Neural progenitor cell (in vitro differentiated cells): ENCODE measurements at places on chromosomes 7 and 10. TPM values are rescaled to one million over a fixed set of nuclear protein-coding genes. Genes with fewer than 3 reads are reported as not detected.

DNA sequence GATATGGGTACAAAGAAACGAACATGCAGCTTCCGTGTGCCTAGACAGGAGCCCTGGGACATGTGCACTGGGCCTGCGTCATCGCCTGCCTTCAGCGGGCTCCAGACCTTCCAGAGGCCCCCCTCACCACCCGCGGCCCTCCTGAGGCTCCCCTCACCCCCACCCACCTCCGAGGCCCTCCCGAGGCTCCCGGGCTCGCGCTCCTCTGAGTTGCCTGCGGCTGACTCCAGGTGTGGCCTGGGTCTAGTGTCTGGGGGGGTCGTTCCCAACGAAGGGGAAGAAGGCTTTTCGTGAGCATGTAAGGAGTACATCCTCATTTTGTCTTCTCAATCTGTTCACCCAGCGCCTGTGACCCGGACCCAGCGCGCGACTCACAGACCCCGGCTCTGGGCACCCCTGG is 177.3 kb upstream of the ZNF32 start:
- no peak for DNase-seq

DNA sequence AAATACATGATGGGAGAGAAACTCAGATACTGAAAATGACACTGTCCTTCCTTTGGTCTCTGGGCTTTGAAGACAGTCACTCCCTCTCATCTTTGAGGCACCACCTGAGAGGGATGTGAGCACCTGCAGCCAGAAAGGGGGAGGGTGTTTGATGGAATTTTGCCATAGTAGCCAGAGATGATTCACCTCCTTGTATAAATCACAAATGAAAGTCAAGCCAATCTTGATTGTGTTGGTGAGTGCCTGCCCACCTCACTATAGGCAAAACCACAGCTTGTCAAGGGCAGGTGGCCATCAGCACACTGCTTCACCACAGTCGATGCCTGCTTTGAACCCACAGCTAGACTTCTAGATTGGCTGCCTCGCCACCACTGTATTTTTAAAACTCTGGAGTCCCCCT is 48.2 kb downstream of the PON1 start:
- DNase-seq: no peak

- no peak for DNase-seq
Measured at GRCh38 chr10:96452494-96453153, 61.1 kb downstream of the TLL2 start.

- DNase-seq: no peak
Measured at GRCh38 chr7:117908031-117908795, 35.0 kb upstream of the CTTNBP2 start.

DNA sequence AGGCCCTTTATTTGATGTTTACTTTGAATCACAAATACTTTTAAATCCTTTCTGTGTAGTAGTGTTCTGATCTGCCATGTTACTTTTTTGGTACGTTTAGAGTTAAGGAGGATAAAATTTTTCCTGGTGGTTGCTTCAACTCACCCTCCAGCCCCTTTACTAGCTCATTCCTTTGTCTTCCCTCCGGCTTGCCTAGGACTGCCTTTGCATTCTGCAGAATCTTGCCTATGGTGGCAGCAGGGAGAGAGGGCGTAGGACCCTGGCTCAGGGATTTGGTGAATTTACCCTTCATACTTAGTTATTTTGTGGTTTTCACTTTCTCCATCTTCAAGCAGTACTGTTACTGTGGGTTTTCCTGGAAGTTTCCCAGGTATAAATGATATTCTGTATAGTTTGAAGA is 833.5 kb downstream of the XPNPEP1 start:
- peak; percentile 48 for DNase-seq

DNA sequence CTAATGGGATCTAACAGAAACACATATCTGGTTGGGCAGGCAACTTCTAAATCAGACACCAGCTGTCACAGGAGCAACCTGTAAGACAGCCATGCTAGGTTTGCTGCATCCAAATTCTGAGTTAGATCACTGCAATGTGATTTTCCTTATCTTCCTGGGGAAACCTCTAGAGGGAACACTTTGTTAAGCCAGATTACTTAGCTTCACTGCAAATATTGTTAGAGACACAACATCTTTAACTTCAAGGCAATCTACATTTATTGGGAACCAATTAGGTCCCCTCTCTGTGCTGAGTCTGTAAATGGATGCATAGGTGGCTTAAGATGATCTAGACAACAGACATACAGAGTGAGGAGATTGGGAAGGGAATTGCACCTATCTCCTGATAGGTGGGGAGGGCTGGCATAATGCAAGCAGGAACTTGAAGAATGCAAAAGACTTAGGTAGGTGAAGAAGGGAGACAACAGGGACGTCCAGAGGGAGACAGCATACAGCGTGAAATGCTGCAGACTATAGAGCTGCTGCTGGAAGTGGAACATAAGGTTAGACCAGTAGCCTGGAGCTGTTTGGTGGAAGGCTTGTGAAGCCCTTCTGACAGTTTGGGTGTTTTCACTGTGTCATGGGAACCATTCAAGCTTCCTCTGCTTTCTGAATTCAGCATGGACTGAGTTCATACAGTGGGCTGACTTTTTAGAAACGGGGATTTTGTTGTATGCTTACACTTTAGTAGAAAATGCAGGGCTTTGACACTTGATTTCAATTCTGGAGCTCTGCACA is 109.8 kb upstream of the ELMO1 start:
- DNase-seq: no peak

GRCh38 chr10:95637140-95637539 is 19.4 kb downstream of the ALDH18A1 start:
- no peak for DNase-seq

GRCh38 chr7:124943472-124943871 is 13.8 kb upstream of the POT1 start:
- no peak for DNase-seq

DNA sequence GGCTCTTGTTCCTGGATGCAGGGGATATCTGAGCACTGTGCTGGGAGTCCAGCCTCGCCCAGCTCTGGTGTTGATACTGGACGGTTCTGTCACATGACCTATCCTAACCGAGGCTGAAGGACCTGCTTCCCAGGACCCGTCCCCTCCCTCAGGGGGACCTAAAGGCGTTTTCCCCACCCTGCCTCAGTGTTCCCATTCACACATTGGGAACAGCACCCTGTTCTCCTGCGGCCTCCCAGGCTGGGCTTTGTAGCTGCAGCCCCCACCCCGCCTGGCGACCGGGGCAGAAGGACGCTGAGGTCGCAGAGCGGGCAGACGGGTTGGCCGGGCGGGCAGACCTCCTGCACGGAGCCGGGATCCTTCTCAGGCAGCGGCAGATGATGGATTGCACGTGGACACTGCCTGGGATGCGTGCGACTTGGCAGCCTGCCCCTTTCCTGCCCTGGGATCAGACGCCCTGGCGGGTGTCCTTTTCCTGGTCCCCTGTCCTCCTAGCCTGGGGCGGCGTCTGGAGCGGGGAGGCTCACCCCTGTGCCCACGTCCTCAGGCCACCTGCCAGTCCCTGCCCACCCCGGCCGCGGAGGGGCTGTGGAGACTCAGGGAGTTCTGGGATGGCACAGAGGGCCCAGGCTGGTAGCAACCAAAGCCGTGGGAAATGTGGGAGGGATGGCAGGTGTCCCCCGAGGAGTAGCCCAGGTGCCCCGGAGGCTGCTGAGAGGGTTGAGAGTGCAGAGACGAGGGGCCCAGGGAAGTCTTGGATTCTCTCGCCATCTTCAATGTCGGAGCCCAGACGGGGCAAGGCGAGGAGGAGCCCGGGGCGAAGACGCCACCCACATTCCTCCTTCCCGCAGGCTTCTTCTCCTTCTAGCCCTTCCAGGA is 17.2 kb upstream of the PSMG3 start:
- DNase-seq: no peak

DNA sequence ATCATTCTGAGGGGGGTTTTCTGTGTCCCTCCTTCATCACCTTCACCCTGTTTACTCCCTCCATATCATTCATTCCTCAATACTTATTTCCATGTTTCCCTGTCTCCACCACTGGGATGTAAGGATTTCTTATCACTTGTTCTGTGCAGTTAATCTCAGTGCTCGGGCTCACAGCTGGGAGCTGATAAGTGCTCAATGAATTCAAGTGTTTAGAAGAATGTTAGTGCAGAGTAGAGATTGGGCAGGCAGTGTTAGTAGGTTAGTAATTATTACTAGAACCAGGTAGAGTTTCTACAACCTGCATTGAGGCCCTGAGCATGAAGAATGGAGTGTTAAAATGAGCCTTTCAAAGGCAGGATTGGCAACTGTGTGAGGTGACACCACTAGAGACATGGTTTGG is 458.1 kb downstream of the AUTS2 start:
- no peak for DNase-seq

GRCh38 chr7:19224951-19225350 is 79.7 kb upstream of the FERD3L start:
- DNase-seq: no peak

DNA sequence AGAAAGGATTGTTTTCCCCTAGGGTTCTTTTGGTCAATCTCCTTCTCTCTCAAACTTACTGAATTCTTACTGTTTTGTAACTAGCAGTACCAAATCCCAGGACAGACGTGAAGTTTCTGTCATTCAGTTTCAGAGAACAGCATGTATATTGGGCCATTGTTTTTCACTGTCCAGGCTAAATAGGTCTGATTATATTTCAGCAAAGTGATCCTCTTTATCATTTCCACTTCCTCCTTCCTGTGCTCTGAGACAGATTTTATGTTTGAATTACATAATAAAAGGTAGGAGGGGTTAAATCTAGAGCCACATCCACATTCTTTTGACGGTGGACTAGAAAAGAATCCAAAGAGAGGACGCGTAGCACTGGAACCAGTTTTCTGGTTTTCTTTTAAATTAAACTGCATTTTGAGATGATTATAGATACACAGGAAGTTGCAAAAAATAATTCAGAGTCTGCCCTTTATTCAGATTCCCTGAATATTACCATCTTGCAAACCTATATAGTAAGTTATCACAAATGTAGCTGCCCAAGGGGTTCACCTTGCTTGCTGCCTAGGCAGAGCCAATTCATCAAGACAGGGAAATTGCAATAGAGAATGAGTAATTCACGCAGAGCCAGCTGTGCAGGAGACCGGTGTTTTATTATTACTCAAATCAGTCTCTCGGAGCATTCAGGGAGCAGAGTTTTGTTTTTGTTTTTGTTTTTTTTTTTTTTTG is 40.1 kb downstream of the AKR1E2 start:
- no peak for DNase-seq

GRCh38 chr10:11416974-11417373 is 194.5 kb downstream of the USP6NL start:
- DNase-seq: no peak

- DNase-seq: no peak
Measured at GRCh38 chr10:33950206-33950605, 615.7 kb upstream of the NRP1 start.

GRCh38 chr10:38102880-38103279 is 8.7 kb downstream of the ZNF37A start:
- no peak for DNase-seq

- no peak for DNase-seq
Measured at GRCh38 chr10:48694371-48695030, 9.8 kb downstream of the WDFY4 start.

DNA sequence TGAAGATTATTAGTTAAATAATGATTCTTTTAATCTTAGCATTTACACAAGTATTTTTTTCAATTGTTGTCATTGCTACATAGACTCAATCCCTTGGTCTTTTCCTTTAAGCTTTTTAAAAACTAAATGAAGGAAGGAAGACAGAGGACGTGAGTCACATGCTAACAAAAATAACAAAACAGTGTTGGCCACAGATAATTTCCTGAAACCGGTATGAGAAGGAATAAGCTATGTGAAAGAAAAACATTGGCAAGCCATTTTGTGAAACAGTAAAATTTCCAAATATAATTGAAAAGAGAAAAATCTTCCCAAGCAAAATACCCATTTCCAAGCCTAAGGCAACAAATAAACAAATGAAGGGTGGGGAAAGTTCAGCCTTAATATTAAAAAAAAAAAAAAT is 223.0 kb downstream of the AHR start:
- DNase-seq: no peak

- DNase-seq: no peak
Measured at GRCh38 chr10:30991647-30992011, 40.0 kb downstream of the ZNF438 start.

- DNase-seq: no peak
Measured at GRCh38 chr7:63070696-63071095, 928.0 kb upstream of the ZNF722 start.

DNA sequence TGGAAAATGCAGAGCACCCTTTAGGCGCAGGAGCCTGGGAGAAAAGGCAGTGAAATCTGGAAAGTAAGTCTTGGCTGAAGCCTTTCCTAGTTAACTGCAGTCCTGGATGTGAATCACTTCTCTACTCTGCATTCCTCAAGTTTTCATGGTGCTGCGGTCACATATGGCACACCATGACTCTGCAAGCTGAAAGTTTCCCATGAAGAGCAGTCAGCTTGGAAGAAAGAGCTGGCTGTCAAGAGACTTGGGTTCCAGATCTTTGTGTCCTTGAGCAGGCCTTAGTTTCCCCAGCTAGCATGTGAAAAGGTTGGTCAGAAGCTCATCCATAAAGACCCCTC is 548.3 kb downstream of the SORCS3 start:
- no peak for DNase-seq

GRCh38 chr7:117071551-117071950 is 118.2 kb downstream of the ST7 start:
- no peak for DNase-seq

DNA sequence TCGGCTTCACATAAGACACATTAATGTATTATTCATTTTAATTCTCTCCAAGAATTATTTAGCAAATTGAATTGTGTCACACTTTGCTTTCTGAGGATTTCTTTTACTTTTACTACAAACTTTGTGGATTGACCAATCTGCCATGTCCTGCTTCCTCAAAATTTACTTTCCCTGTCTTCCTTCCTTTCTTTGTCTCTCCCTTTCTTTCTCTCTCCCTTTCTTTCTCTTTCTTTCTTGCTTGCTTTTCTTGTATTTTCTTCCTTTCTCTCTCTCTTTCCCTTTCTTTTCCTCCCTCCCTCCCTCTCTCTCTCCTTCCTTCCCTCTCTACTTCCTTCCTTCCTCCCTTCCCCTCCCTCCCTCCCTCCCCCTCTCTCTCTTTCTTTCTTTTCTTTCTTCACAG is 37.8 kb downstream of the SP8 start:
- no peak for DNase-seq

GSDME gene
- 12.8 and 15.5 TPM in 2 replicates for total RNA-seq

ECHDC3 gene
- total RNA-seq: 2.1 and 10.1 TPM in 2 replicates

IQUB gene
- 0.58 and 0.84 TPM in 2 replicates for total RNA-seq

ALOX5 gene
- 0.96 and 1.6 TPM in 2 replicates for total RNA-seq

ZNF789 gene
- total RNA-seq: 18.7 and 20.2 TPM in 2 replicates

C10orf62 gene
- not detected in 2 replicates for total RNA-seq

SEMA3A gene
- total RNA-seq: 69.5 and 134 TPM in 2 replicates

ENKUR gene
- 0.15 TPM in 1 of 2 replicates, not detected in the other for total RNA-seq

CDC14C gene
- 0.15 and 0.54 TPM in 2 replicates for total RNA-seq

HELLS gene
- 237 and 314 TPM in 2 replicates for total RNA-seq

TAS2R4 gene
- total RNA-seq: 2.2 and 2.8 TPM in 2 replicates

LGI1 gene
- total RNA-seq: 9.2 and 20.2 TPM in 2 replicates

DIP2C gene
- total RNA-seq: 10.1 and 12.2 TPM in 2 replicates

RPEL1 gene
- not detected in 2 replicates for total RNA-seq
